ENCODE measurements at places on chromosomes 1 and 21. TPM values are rescaled to one million over a fixed set of nuclear protein-coding genes. Genes with fewer than 3 reads are reported as not detected.

DNA sequence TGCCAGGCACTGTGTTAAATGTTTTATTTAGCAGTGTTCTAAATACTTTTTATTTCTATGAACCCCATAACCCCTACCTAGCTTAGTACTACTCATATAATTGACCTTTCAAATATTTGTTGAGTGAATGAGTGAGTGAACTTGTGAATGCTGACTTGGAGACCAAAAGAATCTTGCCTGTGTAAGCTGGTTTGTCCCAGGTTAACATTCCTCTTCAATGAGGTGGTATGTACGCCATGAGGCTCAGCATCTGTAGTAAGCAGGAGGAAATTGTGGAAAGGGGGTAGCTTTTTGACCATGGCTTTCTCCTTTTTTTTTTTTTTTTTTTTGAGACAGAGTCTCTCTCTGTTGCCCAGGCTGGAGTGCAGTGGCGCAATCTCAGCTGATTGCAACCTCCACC is 14.6 kb downstream of the MED18 start:
- DNase-seq: no peak

GRCh38 chr1:41455479-41456332 is 28.8 kb downstream of the EDN2 start:
- no peak for DNase-seq

- DNase-seq: no peak
Observed at GRCh38 chr1:206098242-206098919, 18.8 kb downstream of the AVPR1B start.

DNA sequence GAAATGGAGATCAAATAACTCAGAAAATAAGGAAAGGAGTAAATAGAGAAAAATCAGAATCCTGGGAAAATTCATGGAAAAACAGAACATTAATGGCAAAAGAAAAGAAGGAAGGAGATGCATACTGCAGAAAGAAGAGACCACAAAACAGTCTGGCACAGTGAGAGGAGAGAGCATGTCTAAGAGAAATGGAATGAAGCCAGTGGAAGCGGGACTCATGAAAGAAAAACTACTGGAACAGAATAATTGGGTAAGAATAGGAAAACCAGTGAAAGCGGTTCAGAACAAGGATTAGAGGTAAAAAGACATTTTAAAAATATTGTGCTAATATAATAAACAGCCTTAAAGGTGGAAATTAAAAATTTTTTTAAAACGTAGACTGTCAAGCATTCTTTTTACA is 93.6 kb upstream of the GREM2 start:
- DNase-seq: no peak

DNA sequence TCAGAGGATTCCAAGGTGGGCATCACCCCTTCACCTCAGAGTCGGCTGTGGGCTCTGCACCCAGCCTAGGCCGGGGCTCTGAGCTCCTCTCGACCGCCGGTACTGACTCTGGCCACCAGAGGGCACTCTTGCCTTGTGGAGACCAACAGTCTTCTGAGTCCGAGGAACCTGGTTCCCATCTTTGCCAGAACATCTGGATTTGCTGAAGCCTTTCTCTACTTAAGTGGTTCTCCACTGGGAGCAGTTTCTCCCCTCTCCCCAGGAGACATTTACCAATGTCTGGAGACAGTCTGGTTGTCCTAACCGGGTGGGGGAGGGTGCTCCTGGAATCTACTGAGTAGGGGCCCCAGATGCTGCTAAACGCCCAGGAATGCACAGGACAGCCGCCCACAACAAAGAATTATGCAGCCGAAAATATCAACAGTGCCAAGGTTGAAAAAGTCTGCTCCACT is 9.4 kb downstream of the ETV3L start:
- peak; percentile 92 for DNase-seq

- no peak for DNase-seq
Observed at GRCh38 chr21:35215870-35216269, 166.8 kb upstream of the RUNX1 start.

- DNase-seq: no peak
Observed at GRCh38 chr1:37846647-37847339, 12.6 kb downstream of the MTF1 start.

DNA sequence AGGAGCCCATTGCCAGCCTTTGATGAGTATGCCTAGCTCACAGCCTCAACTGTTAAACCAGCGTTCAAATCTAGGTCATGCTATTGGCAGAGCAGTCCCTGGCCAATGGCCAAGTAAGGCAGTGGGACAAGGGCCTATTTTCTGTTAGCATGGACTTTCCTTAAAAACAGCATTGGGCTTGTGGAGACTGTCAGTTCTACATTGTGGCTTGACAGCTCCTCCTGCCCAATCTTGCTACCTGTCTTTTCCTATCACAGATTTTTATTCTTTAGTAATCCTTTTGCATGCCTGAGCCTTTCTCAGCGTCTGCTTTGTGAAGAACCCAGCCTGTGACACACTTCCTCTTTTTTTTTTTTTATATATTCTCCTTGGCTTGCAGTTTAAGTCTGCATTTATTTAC is 56.4 kb downstream of the DIP2A start:
- no peak for DNase-seq

DNA sequence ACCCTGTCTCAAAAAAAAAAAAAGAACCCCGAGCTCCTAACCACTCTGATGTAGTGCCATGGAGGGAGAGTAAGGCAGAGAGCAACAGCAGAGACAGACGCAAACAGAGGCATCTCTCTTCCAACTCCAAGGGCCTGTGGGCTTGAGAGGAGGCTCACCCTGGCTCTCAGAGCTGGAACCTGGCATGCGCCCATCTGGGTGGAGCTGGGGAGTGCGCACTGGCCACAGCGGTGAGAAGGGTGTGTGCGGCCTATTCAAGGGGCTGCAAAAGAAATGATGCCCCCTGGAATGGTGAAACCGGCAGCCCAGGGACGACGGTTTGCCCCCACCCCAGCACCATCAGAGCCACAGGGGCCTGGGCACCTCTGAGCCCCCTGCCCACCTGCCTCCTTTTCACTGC is 17.6 kb downstream of the COL8A2 start:
- peak; percentile 43 for DNase-seq

- peak; percentile 40 for DNase-seq
Observed at GRCh38 chr1:181141431-181141910, 53.0 kb downstream of the IER5 start.

DNA sequence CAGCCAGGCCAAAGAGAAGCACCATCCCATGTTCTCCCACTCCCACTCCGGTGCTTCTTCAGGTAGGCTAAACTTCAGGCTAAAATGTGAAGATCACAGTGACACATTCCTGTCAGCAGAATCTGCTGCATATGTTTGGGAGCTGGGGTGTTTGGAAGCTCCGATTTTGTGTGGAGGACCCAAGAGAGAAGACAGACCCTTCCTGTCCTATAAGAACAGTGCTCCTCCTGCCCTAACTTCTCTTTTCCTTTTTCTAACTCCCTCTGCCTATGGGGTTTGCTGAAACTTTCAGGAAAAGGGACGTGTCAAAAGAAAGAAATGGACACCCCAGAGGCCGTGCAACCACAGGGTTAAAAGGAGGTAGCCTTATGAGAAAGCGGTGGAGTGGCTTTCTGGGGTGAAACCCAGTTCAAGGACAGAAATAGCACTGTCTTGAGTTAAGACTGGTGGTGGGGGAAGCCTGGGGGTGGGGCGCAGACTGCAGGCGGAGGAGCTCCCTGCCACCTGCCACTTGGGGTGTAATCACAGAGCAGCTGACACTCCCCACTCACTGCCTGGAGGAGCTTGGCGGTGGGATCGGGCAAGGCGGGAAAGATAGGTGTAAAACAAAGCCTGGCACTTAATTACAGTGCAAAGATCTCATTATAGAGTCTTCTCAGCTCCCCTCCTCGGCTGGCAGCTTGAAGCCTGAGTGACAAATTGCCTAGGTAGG is 645 bp upstream of the TLR5 start:
- DNase-seq: no peak

DNA sequence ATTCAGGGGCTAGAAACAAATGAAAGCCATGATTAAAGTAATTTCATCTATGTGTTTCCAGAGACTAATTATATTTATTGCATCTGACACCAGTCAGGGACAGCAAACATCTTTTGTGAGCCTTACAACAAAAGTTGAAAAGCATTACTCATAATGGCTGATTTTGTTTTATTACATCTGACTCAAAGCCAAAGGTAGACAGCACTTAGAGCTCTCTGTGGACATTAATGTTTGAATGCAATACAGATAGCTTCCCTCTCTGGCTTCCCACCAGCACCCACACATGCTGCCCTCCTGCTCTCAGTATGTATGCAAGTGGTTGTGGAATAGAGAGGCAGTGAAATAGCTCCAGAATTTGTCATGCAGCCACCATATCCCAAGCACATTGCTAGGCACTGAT is 198.7 kb downstream of the SETD4 start:
- DNase-seq: no peak

DNA sequence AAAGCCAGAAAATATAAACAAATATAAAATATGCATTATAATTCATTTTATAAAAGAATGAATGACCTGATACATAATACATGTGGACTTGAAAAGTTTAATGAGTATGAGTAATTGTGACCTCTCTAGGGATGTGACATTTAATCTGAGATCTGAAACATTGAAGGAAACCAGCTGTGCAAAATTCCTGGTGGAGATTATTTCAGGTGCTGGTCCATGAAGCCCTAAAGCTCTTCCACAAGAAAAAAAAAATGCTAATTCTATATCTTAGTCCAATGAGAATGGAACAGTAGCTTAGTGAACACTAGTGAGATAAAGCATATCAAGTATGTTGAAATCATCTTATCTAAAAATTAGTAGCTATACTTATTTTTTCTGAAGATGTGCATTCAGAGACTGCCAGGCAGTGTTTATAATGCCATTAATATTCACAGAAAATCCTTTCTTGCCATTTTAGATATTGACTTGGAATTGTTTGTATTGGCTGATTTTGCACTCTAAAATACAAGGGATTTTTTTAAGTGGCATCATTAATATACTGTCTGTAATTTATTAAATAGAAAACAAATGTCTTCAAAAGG is 1485.9 kb downstream of the PLA2G4A start:
- DNase-seq: no peak

- peak; percentile 60 for DNase-seq
Observed at GRCh38 chr1:41739061-41739955, 179.4 kb downstream of the HIVEP3 start.

DNA sequence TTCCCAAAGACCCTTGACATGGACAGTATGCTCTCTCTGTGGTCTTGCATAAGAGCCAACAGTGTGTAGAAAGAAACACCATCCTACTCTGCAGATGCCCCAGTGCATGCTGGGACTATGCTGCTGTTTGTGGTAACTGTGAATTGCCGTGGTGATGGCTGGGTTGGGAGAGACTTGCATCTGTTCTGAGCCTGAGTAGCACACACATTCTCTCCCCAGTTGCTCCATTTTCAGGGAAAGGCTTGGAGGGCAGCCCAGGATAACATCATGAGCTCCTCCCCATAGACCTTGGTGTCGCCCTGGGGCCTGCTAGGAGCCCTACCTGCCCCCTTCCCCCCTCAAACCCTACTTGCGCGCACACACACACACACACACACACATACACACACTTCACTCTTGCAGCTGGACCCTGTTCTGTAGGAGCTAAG is 120.9 kb upstream of the IPO9 start:
- DNase-seq: no peak

GRCh38 chr21:36478941-36479340 is 981 bp downstream of the CLDN14 start:
- DNase-seq: peak; percentile 75

DNA sequence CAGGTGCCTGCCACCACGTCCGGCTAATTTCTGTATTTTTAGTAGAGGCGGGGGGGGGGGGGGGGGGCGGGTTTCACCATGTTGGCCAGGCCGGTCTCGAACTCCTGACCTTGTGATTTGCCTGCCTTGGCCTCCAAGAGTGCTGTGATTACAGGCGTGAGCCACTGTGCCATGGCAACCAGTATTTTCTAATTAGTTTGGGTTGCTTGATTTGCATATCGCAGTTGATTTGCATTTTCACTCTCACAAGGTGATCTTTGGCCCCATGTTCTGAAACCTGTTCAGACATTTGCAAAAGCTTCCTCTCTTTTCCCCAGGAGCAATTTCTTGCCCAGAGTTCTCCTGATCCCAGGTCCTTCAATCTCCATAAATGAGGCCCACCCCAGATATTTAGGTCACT is 1.7 kb downstream of the TOR3A start:
- DNase-seq: no peak

DNA sequence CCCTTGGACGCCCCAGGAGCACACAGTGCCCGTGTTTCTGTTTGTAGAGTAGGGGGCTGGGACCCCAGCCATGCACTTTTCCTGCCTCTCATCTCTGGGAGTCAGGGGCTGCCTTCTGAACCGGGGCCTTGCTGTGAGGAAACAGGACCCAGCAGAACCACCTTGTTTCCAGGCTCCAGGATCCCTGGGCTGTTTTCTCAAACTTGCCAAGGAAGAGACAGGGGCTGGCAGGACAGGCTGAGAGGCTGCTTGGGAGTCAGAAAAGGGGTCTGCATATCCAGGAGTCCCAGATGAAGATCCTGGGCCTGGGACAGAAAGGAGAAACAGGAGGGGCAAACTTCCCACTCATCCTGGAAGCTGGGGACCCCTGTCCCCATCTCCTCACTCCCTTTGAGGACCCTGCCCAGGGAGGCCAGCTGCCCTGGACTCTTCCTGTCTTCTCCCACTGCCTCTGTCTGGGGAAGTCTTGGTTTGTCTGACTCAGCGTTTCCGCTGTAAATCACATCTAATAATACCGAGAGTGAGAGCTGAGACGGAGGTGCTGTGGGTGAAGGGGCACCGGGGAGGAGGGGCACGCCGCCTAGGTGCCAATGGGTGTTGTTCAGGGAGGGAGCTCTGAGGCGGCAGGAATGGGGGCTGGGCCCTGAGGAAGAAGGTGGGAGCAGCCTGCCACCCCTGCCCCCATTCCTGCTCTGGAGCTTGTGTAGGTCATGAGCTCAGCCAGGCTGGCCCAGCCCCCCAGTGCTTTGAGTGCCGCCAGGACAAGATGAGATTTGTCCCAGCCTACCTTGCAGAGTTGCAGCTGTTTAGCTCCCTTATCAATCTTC is 16.7 kb downstream of the POU3F1 start:
- DNase-seq: peak; percentile 80

GRCh38 chr21:29725025-29725736 is 214.6 kb downstream of the GRIK1 start:
- no peak for DNase-seq

DNA sequence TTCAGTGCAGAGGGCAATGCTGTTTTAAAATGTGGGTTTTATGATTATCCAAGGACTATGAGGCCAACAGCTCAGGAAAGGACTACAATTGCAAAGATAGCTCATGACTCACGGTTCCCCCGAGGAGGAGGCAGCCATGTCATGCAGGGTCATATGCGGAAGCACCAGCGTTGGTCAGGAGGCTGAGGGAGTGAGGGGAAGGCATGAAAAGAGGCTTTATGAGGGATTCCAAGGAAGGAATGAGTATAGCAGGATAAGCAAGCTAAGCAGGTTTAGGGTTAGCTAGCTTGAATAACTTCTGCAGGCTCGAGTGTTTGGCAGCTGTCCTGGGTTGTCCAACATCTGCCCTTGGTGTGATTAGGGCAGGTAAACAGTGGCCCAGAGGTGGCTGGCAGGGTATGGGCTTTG is 495.1 kb downstream of the SETD4 start:
- DNase-seq: no peak

GRCh38 chr1:43978551-43979260 is at the start of gene B4GALT2:
Gene B4GALT2 (plus strand): TSS chr1:43979210. CDS start chr1:43981161, 1,951 bp downstream.
- DNase-seq: peak; percentile 97

The DOCK7 gene
- total RNA-seq: 44.0 TPM

The PDE9A gene
- 37.9 TPM for total RNA-seq

The SLC25A24 gene
- total RNA-seq: 58.3 TPM

The UBL4B gene
- total RNA-seq: not detected

The OR2T33 gene
- total RNA-seq: not detected

The S100A7 gene
- not detected for total RNA-seq

The GRIK3 gene
- 5.4 TPM for total RNA-seq

The ATP1A1 gene
- total RNA-seq: 80.2 TPM

The SLAMF7 gene
- not detected for total RNA-seq
